ENCODE measurements at places on chromosomes 7 and 10. TPM values are rescaled to one million over a fixed set of nuclear protein-coding genes. Genes with fewer than 3 reads are reported as not detected.

DNA sequence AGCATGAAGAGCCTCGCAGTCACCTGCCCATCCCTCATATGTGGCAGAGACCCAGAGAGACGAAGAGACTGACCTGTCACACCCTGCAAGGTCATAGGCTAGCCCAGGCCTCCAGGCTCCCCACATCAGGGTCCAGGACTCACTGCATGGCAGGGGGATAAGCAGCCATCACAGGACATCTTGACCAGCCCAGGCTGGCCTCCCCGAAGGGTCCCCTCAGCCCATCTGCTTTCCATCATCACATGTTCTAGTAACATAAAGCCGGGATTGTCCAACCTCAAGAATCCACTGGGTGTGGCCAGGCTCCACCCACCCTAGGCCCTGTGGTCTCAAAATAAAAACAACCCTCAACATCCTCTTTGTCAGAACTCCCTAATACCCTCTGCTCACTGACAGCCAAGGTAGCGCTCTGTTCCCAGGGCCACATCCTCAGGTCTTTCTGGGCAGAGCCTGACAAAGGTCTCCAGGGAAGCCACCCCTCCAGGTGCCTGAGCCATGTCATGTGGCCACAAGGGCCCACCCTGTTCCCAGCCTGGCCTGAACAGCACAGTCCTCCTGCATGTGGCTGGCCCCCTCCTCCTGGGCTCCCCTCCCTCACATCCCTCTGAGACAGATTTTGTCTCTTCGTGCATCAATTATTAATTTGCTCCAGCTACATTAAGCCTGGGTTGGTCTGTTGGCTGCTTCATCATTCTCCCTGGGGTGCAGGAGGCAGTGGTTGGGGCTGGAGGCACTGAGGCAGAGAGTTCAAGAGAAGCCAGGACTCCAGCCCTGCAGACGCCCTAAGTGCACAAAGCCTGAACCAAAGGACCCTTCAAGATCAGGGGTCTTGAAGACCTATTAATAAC is 131.8 kb upstream of the UNC5B start:
- DNase-seq = no peak

DNA sequence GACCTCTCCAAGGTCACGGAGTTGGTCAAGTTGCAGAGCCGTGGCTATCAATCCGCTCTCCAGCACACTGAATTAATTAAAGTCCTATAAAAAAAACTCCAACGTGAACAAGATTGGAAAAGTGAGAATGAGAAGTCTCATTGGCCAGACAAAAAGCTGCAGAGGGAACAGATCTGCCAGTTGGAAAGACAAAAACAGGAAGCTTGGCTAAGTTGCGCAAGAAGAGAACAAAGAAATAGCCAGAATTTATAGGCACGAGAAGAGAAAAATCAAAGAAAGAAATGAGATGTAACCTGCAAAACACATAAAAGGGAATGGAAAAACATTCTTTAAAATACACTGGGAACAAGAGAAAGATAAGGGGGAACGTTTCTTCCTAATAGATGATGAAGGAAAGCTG is 45.7 kb upstream of the CRTAC1 start:
- no peak for DNase-seq

DNA sequence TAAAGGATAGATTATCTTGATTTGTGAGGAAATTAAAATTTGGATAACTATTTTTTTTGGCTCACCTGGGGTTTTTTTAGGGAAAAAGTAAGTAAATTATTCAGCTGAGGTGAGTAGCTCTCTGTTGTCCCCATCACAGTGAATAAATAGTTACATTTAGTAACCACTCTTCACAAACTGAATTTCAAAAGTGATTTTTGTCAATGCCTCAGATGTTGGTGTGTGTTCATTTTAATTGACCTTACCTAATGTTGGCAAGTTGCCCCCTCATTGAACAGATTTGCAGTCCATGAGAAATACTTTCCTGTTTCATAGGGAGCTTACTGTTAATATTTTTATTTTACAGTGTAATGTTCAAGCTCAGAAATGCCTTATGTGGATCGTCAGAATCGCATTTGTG is 18.3 kb downstream of the PLEKHA1 start:
- DNase-seq = no peak

DNA sequence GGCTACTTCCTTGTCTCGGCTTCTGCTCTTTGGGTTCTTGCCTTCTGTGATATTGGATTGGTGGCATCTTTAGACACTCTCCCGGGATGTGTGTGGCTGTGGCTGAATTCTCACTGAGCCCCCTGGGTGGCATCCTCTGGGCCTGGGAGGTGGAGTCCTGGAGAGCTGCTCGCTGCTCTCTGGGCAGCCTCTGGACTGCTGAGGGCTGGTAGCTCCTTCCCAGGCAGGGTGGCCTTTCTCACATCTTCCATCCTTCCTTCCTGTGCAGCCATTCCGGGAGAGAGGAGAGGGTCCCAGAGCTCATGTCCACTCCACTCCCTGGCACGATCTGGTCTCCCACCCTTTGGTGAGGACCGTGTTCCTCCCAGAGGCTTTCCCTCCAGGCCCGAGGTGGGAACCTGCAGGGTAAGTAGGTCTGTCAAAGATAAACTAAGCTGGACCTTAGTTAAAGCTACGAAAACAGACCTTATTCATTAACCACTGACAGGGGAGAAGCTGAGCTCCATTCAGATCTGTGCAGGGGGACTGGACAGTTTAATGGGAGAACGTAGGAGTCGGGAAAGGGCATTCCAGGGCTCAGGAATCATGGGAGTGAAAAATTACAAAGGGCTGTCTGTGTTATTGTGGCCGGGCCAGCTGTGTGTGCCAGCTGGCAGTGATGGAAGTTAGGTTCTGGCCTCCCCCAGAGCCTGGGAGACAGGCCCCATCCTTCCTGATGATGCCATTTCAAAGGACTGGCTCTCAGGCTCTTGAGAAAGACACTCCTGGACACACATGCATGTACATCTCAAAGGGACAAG is 8.7 kb downstream of the ATP6V0E2 start:
- no peak for DNase-seq

- DNase-seq = no peak
These were observed 163.7 kb downstream of the MACC1 start for GRCh38 chr7:20053334-20054104.

- DNase-seq = no peak
These were observed 20.7 kb downstream of the NT5C3A start for GRCh38 chr7:33041631-33042428.

- peak; percentile 27 for DNase-seq
These were observed 66.7 kb downstream of the EMX2 start for GRCh38 chr10:117609095-117609795.

DNA sequence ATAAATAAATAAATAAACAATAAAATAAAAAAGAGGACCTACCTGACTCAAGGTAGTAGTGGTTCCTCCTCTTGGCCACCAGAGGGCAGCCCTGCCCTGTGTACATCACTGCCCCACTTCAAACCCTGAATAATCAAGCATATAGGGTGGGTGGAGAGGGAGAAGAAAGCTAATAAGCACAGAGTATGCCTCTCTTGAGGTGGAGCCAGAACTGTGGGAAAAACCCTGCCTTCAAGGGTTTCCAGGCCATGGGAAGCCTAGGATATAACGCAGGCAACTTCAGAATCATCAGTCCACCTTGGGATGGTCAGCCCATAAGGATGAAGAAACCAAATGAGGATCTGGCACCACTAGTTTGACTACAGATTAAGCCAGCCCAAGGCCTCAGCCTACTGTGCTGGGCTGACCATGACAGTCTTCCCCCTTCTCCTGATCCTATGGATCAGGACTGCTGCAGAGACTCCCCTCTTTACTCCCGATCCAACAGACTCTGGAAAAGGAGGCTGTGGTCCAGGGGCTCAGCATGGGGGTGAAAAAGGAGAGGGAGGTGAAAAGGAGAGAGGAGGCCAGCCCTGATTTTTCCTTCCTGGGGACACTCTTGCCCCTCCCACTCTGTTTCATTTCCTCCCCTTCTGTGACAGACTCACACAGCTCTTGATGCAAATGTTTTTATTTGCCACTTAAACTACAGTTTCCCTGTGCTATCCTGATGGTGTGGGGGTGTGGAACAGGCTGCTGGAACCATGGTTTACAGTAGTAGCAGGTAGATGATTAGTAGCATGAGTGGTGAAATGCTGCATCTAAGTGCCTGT is 10.1 kb downstream of the AVPI1 start:
- peak; percentile 67 for DNase-seq

Gene CDHR1
- total RNA-seq = not detected

Gene HTRA1
- total RNA-seq = 157 TPM
